ENCODE measurements at places on chromosomes 6 and 20.
A peak's percentile ranks its signal among the peaks of the same experiment; 100 is the strongest.

GRCh38 chr6:44201200-44201599 is 15.5 kb upstream of the MYMX start:
- no peak for DNase-seq

- no peak for DNase-seq
Measured at GRCh38 chr6:35419417-35419816, 32.7 kb upstream of the FANCE start.

DNA sequence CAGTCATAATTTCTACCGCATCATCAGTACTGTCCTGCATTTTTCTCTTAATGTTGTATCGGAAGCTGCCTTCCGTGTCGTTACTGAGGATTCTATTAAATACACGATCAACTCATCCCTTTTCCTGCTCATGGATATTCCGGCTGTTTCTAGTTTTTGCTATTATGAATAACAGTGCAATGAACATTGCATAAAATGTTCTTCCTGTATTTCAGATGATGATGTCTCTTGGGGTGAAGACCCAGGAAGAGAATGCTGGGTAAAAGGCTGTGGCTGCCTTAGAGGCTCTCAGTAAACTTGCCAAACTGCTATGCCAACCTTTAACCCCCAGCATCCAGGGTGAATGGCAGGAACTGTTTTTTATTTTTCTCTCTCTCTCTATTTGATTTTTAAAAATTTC is 24.1 kb upstream of the EPB41L1 start:
- no peak for DNase-seq

DNA sequence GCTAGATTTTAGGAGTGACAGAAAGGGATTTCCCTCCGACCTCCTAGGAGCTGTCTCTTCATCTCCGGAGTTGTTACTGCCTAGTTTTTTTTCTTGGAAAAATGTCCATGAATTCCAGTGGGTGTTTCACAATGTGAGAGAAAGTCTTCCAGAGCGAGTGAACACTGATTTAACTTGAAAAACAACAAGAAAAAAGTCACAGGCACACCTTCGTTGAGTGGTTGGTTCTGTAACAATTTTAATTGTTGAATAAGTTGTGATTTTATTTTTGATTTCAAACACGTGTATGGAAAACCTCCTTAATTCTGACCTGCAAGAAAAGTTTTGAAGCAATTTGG is 2.9 kb downstream of the TFAP2C start:
- DNase-seq: no peak

DNA sequence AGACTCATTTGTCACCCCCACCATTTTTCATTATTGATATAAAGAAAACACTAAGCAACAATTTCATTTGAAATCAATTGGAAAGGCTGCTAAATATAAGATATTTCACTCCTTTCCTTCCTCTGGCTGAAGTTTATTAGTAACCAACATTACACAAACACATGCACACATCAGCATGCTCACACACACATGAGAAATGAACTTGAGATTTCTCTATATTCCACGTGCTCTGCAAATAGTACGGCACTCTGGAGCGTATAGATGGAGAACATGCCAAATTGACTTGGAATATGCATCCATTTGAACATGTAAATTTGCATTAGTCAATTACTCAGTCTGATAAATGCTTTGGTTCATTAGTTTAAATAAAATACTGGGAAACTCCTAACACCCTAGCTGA is 37.1 kb upstream of the F13A1 start:
- no peak for DNase-seq

- DNase-seq: no peak
Measured at GRCh38 chr20:32443386-32443974, 85.3 kb downstream of the ASXL1 start.

GRCh38 chr20:21430020-21430419 is 32.7 kb upstream of the NKX2-4 start:
- DNase-seq: no peak

DNA sequence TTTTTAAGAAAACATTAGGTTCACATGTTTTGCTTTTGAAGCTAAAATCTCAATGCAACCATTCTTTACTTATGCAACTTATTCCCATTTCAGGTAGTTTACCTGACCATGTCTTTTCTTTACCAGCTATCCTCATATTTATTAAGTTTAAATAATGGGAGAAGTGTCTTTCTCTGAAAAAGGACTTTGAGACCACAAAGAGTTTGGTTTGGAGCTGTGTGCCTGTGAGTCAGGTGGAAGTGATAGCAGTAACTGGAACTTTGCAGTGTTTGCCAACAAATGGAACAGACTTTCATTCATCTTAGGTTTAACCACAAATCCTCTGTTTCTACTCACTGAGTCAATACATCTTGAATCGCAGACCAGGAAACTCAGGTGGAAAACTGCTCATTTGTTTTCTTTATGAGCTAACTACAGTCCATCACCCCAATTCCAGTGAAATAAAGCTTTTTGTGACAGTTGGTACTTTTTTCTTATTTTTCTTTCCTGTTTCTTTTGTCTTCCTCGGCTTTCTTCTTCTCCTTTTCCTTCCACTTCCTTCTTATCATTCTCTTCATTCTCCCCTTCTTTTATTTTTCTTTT is 148.3 kb upstream of the RIN2 start:
- DNase-seq: peak; percentile 19

- no peak for DNase-seq
Measured at GRCh38 chr6:5199702-5200101, 61.0 kb downstream of the LYRM4 start.

DNA sequence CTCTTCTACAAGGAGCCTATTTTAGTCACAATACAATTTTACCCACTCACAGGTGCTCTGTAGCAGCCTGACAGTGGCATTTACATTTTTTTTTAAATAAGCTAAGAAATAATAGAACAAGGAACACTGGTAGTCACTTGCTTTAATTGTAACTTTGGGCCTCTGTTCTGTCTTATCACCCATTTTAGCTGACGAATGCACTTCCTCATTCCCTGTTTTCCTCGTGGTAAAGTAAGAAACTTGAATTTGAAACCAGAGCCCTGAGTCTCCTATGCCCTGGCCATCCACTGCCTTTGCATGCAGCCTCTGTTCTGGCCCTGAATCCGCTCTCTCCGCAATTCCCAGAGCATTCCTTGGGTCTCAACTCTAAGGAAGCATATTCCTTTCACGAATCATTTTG is 550.6 kb downstream of the PTPRT start:
- DNase-seq: no peak

GRCh38 chr20:40251284-40251932 is 437.6 kb downstream of the MAFB start:
- peak; percentile 42 for DNase-seq

DNA sequence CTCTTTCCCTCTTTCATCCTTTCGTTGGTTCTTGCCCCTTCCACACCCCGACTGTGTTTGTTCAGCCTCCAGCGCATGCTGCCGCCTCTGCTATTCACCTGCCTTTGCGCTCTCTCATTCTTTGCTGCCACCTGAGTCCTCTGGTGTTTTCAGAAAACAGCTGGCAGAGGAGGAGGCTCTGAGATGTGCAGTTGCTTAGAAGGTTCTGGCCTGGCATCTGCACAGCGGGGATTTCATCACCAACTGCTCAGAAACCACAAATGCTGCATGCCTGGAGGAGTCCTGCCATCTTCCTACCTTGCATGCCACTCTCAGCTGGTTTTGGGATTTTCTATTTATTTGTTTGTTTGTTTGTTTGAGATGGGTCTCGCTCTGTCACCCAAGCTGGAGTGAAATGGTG is 39.2 kb upstream of the CLDN20 start:
- DNase-seq: no peak

DNA sequence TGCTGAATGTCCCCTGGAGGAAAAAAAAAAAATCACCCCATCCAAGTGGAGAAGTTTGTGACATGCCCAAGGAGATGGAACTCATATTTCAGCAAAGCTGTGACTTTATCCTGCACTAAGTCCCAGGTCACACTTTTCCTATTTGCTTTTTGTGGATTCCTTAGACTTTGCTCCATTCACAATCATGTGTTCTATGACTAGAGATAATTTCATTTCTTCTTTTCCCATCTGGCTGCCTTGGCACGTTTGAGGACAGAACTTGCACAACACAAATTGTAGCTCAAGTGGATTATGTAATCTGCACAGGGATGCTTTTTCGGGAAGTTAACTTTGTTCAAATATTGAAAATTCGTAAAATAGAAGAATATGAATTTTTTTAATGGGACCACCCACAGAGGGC is 100.7 kb upstream of the PTPN1 start:
- no peak for DNase-seq

- DNase-seq: no peak
Measured at GRCh38 chr20:37309936-37310590, 20.6 kb downstream of the MANBAL start.

DNA sequence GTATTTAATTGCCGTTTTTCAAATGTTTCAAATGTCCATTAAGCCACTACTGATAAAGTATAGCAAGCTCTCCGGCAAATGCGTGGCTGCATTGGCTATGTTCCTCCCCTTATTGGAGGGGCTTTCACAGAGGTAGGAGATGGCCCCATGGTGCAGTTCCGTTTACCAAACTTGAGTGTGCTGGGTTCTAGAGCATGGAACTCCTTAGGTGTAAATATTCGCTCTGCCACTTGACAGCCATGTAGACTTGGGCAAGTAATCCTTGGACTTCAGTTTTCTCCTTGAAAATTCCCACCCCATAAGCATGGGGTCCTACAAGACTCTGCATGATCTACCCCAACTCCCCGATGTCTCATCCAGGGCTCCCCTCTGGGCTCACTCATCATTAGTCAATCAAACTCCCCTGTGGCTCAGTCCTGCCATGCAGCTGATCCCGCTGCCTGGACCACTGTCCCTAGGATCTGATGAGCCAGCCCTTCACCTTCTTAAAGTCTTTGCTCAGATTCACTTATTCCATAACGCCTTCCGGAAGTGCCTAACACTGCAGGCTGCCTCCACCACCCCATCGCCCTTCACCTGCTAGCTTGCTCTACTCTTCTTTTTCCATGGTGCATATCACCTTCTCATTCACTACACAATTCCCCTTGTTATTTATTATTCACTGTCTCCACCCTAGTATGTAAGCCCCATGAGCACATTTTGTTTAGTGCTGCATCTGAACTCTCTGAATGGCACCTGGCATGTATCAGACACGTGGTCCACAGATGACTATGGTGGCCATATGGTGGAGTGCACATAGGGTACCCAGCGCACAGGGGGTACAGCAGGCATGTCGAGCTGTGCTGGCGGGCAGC is 18.8 kb downstream of the PRR18 start:
- no peak for DNase-seq

GRCh38 chr20:47241345-47241781 is 115.1 kb downstream of the ZMYND8 start:
- DNase-seq: no peak

GRCh38 chr20:2162125-2162822 is 60.6 kb downstream of the STK35 start:
- no peak for DNase-seq

DNA sequence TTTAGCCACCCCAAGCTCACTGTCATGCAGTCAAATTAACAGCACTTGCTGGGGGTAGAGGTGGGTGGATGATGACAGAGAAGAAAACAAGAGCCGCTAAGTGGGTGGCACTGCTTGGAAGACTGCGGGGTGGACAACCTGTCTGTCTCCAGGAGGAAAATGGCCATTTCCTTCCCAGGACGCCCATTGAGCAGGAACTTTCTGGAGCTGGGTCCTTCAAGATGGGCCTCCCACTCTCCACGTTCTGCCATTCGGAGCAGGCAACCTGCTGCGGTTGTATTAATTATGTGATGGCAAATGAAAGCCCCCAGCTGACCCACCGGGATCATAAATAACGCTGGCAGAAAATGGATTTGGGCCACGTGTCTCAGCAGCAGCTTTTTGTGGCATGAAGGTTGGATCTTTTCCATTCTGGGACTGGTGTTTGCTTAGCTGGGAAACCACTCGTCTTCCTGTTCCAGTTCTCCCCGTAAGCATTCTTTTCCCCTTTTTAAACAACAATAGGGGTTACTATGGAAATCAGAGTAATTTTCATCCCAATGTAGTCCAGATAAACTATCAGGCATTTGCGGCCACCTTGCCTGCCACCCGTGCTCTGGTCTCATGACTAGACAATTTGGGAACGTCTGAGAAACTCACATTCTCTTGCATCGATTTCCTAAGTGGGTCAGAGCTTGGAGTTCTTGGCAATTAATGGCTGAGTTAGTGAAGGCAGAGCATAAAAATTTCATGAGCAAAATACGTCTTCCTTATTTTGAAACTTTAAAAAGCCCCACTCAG is 215.5 kb downstream of the ANKRD60 start:
- DNase-seq: no peak

GRCh38 chr6:142112451-142113061 is 20.2 kb upstream of the GJE1 start:
- peak; percentile 68 for DNase-seq

DNA sequence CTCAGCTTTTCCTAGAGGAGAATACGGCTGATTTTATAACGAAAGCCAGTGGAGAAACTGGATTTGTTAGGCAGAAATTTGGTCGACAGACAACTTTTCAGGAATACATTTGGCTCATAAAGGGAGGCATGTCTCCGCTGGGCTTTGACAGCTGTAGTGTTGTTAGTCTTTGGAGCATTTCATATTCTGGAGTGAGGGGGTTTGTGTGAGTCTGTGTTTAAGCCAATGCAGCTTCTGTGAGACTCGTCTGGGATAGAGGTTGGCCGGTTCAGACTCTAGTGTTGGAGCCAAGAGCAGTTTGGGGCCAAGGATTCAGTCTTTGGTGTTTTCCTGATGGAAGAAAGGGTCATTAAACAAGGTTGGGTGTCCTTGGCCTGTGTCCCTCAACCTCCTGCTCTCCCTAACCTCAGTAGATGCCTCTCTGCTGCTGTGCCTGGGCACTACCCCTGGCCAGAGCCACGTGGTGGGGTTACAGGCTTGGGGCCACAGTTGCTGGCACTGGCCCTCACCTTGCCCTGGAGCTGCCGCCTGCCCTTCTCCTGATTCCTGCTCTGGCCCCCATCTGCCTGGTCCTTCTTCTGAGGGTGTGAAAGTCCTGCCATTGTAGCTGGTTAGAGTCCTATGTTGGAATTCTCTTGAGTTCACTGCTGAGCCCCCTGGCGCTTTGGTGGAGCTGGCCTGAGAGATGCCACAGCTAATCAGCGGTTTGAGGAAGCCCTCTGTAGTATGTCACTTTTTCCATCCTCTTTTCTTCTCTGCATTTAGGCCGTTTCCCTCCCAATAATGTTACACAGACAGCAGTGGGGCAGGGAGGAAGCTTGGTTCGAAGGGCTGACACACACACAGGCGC is 6.9 kb downstream of the PTK7 start:
- DNase-seq: no peak

DNA sequence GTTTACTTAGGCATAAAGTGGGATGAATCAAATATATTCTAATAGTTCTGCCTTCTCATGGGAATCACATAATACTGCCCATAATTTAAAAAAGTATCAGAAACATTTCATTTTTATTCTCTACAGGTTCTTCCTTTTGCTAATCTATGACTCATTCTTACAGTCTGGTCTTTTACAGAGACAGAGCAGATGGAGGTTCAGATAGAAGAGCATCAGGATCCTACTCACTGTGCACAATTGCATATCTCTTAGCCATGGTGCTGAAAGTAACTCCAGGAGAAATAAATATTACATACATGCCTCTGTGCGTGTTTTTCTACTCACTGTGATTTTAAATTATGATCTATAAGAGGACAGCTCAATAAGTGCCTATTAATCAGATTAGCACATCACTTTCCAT is 16.3 kb upstream of the OR2B6 start:
- DNase-seq: no peak

GRCh38 chr6:37005061-37005810 is at the start of gene FGD2:
TSS of gene FGD2 (plus strand) at chr6:37005655. CDS start at chr6:37005818, 163 bp downstream.
- no peak for DNase-seq

GRCh38 chr6:154786144-154786868 is 53.1 kb downstream of the SCAF8 start:
- no peak for DNase-seq

All from COLO829 (cell line).